RWPE1 (cell line): ENCODE measurements at places on chromosomes 3 and 15.

DNA sequence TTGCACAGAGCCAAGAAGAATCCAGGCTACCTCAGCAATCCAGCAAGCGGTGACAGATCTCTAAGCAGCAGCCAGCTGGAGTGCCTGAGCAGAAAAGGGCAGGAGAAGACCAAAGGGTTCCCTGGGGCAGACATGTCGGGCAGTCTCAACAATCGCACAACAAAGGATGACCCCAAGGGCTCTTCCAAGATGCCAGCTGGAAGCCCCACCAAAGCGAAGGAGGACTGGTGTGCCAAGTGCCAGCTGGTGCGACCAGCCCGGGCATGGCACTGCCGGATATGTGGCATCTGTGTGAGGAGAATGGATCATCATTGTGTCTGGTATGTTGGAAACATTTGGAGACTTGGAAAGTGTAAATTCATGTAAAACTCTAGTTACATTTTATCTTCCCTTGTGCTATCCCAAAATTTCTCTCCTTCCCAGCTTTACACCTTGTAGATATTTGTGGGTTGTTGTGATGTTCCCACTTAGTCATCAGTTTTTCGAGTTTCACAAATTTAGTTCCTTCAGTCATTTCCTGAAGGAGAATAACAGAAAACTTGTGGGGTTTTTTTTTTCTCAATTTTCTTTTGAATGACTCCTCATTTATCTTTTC, 6.4 kb downstream of the ZDHHC23 start:
- DNase-seq = no peak

DNA sequence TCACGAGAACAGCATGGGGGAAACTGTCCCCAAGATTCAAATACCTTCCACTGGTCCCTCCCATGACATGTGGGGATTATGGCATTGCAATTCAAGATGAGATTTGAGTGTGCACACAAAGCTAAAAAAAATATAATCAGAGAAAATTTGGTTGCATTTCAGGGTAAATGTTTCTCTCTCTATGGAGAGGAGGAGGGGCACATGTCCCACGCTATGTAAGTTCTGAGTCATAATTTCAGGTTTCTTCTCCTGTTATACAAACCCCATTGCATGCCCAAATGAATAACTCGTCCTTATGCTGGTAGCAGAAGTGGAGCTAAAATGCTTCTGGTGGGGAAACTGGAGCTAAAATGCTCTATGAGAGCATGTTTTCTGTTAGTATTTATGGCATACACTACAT, 209.7 kb upstream of the DCBLD2 start:
- DNase-seq = no peak

- DNase-seq = no peak
Observed at GRCh38 chr3:101163554-101163953, 156.8 kb downstream of the IMPG2 start.

DNA sequence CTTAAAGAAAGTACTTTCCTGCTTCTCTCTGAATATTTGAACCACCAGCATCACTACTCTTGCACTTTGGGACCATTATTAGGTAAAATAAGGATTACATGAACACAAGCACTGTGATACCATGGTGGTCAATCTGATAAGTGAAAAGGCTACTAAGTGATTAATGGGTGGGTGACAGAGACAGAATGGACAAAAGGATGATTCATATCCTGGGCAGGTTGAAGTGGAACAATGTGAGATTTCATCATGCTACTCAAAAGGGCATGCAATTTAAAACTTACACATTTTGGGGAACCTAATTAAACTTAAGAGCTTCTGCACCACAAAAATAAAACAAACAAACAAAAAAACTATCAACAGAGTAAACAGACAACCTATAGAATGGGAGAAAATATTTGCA, 172.0 kb upstream of the CD96 start:
- no peak for DNase-seq

DNA sequence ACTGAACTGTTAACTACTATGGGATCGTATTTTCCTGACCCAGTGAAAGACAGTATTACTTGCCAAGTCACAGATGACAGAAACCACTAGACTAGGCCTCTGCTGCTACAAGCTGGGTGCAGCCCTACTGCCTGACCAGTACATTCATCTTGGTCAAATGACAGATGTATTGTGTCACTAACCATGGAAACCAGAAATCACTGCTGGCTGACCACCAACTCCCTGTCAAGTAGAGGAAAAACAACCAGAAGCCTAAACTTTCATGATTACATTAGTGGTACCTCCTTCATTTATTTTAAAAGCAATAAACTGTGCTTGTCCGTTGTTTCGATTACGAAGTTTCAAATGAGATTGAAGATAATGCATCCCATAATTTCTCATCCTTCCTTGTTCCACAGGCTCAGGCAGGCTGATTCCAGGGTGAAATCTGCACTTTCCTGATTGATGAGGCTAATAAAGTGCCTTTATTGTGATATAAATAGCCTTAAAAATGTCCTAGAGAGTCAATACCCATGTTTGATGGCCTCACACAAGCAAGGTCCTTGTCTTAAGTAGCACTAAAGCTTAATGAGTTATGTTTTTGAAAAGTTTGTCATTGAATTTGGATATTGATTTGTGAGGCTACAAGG, 309.7 kb downstream of the LSAMP start:
- DNase-seq = no peak

DNA sequence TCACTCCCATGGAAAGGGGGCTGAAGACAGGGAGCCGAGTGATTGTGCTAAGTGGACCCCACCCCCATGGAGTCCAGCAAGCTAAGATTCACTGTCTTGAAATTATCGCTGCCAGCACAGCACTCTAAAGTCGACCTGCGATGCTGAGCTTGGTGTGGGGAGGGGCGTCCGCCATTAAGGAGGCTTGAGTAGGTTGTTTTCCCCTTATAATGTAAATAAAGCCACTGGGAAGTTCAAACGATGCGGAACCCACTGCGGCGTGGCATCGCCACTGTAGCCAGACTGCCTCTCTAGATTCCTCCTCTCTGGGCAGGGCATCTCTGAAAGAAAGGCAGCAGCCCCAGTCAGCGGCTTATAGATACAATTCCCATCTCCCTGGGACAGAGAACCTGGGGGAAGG, 10.9 kb upstream of the SRGAP3 start:
- DNase-seq = no peak

DNA sequence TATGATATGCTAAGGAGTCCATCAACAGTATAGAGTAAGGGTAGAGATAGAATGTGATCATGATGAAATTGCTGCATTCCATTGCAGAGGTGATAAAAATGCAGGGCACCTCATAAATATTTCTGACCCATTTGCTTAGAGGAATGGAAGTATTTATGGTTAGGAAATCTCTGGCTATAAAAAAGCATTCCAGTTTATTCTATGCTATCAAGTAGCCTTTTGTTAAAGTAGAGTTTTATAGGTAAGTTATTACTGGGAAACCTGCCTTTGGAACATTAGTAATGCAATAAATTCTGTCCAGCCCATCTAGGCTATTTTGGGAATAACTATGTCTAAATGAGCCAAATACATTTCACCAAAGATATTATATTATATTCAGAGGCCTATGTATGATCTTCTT, 19.8 kb upstream of the STRIT1 start:
- DNase-seq = no peak

GRCh38 chr15:75573648-75574384, 5.3 kb downstream of the PTPN9 start:
- DNase-seq = no peak

GRCh38 chr3:123399653-123400052, 49.2 kb downstream of the ADCY5 start:
- DNase-seq = no peak

- DNase-seq = no peak
Observed at GRCh38 chr15:26686547-26687187, 86.2 kb downstream of the GABRB3 start.

DNA sequence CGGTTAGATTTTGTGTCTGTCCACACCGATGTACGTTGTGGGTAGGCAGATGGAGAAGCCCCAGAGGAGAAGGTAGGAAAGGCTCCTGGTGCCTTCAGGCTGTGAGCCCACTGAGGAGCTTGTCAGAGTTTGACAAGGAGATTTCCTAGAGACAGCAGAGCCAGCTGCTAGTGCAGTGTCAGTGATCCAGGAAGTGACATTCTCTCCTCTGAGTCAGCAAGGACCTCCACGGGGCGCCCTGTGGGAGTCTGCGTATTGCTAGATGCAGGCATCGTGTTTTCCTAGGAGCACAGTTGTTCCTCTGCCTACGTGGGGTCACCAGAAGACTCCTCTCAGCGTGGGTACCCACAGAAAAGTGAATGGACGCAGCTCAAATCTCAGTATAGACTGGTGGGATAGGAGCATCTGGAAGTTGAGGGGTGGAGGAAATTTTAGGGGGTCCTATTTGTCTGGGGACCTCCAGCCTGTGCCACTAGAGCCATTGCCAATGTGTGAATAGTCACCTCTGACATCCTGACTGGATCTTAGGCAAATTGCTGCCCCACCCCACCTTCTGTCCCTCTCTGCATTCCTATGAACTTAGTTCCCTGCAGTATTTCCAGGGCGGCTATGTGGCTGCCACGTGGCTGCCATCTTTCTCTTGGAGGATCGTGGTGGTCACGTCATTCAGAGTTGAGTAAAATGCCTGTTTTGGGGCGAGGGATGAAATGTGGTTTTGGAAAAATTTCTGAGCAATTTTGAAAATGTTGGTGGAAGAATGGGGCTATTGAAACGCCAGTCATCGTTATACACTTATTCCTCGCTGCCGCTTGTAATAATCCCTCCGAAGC, 84.8 kb upstream of the KLHL25 start:
- no peak for DNase-seq

DNA sequence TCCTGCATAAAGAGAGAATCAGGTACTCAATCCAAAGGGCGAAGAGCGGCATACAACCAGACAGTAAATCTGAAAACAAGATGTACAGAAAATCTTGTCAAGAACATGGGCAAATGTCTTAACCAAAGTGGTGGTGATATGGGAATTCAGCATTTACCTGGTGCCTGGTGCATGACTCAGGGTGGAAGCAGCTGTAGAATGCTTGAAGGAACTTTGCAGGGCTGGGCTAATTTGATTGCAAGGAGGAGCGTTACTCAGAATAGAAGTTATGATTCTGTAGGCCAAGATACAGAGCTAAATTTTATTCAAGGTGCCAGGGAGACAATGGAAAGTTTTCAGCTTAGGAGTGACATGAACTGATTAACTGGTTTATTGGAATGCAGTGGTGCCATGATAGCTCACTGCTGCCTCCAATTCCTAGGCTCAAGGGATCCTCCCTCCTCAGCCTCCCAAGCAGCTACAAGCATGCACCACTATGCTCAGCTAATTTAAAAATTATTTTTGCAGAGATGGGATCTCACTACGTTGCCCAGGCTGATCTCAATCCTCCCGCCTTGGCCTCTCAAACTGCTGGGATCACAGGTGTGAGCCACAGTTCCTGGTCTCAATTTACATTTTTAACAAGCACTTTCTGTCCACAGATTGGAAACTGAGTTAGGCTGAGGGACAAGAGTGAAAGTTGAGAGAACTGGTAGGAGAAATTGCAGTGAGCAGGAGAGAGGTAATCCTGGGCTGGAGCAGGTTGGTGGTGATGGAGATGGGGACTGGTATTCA, 91.5 kb upstream of the TBC1D5 start:
- peak; percentile 61 for DNase-seq

DNA sequence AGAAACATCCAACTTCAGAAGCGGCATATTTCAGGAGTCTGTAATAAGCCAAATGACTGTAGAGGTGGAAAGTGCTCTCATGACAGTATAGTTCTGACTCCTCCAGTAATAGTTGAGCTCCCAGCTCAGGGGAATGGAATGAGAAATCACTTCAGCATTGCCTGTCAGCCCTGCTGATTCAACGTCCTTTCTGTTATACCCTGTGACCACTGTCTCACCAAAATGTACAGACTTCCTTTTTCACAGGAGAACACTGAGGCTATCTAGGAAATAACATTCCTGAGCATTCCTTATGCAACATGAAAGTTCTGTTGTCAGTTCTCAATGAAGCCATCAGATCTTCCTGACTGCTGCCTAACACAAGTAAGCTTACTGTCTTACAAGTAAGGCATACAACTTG, 284.5 kb upstream of the MME start:
- peak; percentile 57 for DNase-seq

- DNase-seq = no peak
Observed at GRCh38 chr3:101414121-101414520, 93.7 kb upstream of the IMPG2 start.

- DNase-seq = no peak
Observed at GRCh38 chr3:53318522-53318921, 28.8 kb downstream of the DCP1A start.

- no peak for DNase-seq
Observed at GRCh38 chr3:150077581-150078247, 107.0 kb upstream of the PFN2 start.

- DNase-seq = no peak
Observed at GRCh38 chr15:49412797-49413196, 10.2 kb upstream of the FGF7 start.

- DNase-seq = no peak
Observed at GRCh38 chr3:75232216-75232615, 431.9 kb upstream of the FRG2C start.

GRCh38 chr15:52566889-52567288, 1.9 kb downstream of the ARPP19 start:
- DNase-seq = no peak

- no peak for DNase-seq
Observed at GRCh38 chr3:13728487-13728886, 151.4 kb downstream of the WNT7A start.

GRCh38 chr3:53109190-53109589, 21.0 kb downstream of the RFT1 start:
- peak; percentile 82 for DNase-seq
